ENCODE measurements at places on chromosomes 7 and 10. TPM values are rescaled to one million over a fixed set of nuclear protein-coding genes. Genes with fewer than 3 reads are reported as not detected.

The MIOS gene
- total RNA-seq = 39.8 TPM

The PTPN20 gene
- total RNA-seq = not detected

The MALRD1 gene
- not detected for total RNA-seq

The INHBA gene
- not detected for total RNA-seq

- H3K27me3 ChIP-seq = peaks cover 16% of the 10 kb centered on the region
- H3K36me3 ChIP-seq = no peaks in the 10 kb centered on the region
- DNase-seq = no peak
- no peak overlapping the region for H3K4me3 ChIP-seq
- H3K27ac ChIP-seq = no peak overlapping the region
- H3K4me1 ChIP-seq = peaks cover 5% of the 10 kb centered on the region
Observed at GRCh38 chr7:159114981-159115380, 29.7 kb downstream of the VIPR2 start.

DNA sequence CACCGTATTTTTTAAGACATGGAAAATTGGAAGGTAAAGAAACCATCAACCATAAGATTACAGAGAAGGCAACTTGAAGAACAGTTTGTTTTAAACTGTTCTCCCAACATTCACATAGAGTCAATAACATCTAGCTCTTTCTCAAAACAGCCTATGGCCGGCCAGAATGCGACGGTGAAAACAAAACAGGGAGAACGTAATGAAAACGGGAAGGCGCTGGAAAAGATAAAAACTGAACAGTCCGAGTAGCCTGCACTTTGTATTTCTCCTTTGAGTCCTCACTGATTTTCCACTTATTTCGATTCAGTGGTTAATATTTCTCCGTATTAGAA lies 637 bp downstream of the MICU1 start:
- no peak for DNase-seq
- H3K4me1 ChIP-seq = peaks cover 19% of the 10 kb centered on the region
- peaks cover 2% of the 10 kb centered on the region for H3K36me3 ChIP-seq
- H3K4me3 ChIP-seq = peak overlapping the region; percentile 99
- H3K27ac ChIP-seq = peak overlapping the region; percentile 87

DNA sequence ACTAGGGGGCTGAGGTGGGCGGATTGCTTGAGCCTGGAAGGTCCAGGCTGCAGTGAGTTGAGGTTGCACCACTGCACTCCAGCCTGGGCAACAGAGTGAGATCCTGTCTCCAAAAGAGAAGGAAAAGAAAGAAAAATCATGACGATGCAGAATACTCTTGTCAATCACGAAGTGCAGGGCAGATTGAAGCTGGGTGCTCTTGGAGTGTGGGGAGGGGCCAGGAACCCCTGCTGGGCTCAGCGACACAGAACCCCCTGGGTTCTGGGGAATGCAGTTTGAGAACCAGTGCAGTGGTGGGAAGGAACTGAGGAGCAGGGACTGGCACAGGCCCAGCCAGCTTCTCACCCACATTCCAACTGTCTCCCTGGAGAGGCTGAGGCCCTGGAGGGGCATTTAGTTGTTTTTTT lies 10.8 kb upstream of the INTS1 start:
- DNase-seq = no peak
- H3K36me3 ChIP-seq = no peaks in the 10 kb centered on the region
- no peak overlapping the region for H3K27ac ChIP-seq
- H3K4me1 ChIP-seq = peaks cover 27% of the 10 kb centered on the region
- no peak overlapping the region for H3K4me3 ChIP-seq
- no peaks in the 10 kb centered on the region for H3K27me3 ChIP-seq

- H3K27me3 ChIP-seq = no peaks in the 10 kb centered on the region
- no peak overlapping the region for H3K4me3 ChIP-seq
- peaks cover 10% of the 10 kb centered on the region for H3K4me1 ChIP-seq
- H3K27ac ChIP-seq = no peak overlapping the region
- no peak for DNase-seq
Observed at GRCh38 chr10:124944982-124945381, 3.1 kb downstream of the ZRANB1 start.

DNA sequence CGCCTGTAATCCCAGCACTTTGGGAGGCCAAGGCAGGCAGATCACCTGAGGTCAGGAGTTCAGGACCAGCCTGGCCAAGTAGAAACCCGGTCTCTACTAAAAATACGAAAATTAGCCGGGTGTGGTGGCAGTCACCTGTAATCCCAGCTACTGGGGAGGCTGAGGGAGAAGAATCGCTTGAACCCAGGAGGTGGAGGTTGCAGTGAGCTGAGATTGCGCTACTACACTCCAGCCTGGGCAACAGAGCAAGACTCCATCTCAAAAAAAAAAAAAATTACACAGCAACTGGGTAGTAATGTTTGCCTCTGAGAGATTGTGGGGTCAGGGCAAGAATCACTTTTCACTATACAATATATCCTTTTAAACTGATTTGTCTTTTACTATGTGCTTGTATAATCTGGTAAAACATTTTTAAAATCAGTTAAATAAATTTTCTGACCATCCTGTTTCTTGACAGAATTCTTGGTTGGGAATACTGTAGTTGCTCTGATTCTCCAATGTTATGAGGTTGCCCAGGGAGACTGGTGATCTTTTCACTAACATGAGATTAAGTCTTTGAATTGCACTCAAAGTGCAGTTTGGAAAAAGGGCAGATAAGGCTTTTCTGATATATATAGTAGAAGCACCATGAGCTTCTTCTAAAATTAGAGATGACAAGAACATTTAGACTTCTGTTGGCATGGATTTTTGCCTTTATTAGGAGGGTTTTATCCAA lies 1.5 kb downstream of the ENTPD7 start:
- H3K4me3 ChIP-seq = no peak overlapping the region
- H3K27ac ChIP-seq = no peak overlapping the region
- peaks cover 17% of the 10 kb centered on the region for H3K27me3 ChIP-seq
- H3K36me3 ChIP-seq = peaks cover 7% of the 10 kb centered on the region
- no peak for DNase-seq

DNA sequence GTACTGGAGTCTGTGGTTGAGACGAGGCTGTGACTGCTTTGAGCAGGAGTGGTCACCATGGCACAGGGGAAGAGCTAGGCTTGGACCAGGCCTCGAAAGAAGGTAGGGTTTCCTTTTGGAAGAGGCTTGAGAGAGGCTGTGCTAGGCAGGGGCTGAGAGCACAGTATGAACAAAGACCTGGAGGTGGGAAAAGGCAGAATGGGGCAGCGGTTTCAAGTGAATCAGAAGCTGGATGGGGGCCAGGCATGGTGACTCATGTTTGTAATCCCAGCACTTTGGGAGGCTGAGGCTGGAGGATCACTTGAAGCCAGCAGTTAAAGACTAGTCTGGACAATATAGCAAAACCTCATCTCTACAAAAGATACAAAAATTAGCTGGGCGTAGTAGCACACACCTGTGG lies 65.9 kb downstream of the CLIP2 start:
- H3K4me1 ChIP-seq = no peaks in the 10 kb centered on the region
- H3K4me3 ChIP-seq = no peak overlapping the region
- H3K27ac ChIP-seq = no peak overlapping the region
- no peaks in the 10 kb centered on the region for H3K36me3 ChIP-seq
- no peaks in the 10 kb centered on the region for H3K27me3 ChIP-seq
- DNase-seq = no peak

DNA sequence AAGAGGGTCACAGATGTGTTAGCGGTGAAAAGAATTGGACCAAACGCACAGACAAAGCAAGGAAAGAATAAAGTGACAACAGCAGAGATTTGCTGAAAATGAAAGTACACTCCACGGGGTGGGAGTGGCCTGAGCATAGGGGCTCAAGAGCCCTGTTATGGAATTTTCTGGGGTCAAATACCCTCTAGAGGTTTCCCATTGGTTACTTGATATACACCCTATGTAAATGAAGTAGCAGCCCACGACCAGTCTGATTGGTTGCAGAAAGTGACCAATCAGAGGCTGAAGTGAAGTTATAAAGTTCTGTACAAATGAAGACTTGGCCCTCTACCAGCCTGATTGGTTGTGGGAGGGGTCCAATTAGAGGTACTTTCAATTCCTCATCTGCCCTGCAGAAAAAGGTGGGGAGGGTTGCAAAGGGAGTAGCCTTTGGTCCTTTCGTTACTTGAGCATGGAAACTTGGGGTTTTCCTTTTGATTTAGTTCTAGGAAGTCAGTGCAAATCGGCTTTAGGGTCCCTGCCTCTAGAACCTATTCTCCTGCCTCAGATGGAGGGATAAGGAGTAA lies 125.6 kb upstream of the PRPS1L1 start:
- no peak for DNase-seq
- H3K4me3 ChIP-seq = no peak overlapping the region
- no peaks in the 10 kb centered on the region for H3K36me3 ChIP-seq
- no peak overlapping the region for H3K27ac ChIP-seq
- no peaks in the 10 kb centered on the region for H3K27me3 ChIP-seq

DNA sequence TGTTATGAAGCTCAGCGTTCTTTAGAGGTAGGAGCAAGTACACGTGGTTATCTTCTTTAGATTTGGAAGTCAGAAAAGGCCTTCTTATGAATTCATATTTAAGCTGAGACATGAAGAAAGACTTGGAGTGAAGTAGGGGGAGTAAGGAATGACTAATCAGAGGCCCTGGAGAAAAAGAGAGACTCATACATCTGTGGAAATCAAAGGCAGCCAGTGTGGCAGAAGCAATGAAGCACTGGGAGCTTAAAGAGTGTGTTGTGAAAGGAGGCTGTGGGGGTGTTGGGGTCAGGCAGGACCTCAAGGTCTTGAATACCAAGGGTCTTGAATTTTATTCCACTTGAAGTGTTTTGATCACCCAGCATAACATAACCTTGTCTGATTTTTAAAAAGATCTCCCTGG lies 35.7 kb upstream of the FGL2 start:
- H3K4me1 ChIP-seq = peaks cover 18% of the 10 kb centered on the region
- H3K27ac ChIP-seq = no peak overlapping the region
- no peak for DNase-seq
- H3K4me3 ChIP-seq = no peak overlapping the region
- no peaks in the 10 kb centered on the region for H3K27me3 ChIP-seq

GRCh38 chr10:102245932-102246251 lies 560 bp downstream of the GBF1 start:
- H3K27me3 ChIP-seq = peaks cover 10% of the 10 kb centered on the region
- peaks cover 20% of the 10 kb centered on the region for H3K36me3 ChIP-seq
- DNase-seq = no peak
- H3K27ac ChIP-seq = peak overlapping the region; percentile 89
- H3K4me3 ChIP-seq = peak overlapping the region; percentile 99
- peaks cover 45% of the 10 kb centered on the region for H3K4me1 ChIP-seq

DNA sequence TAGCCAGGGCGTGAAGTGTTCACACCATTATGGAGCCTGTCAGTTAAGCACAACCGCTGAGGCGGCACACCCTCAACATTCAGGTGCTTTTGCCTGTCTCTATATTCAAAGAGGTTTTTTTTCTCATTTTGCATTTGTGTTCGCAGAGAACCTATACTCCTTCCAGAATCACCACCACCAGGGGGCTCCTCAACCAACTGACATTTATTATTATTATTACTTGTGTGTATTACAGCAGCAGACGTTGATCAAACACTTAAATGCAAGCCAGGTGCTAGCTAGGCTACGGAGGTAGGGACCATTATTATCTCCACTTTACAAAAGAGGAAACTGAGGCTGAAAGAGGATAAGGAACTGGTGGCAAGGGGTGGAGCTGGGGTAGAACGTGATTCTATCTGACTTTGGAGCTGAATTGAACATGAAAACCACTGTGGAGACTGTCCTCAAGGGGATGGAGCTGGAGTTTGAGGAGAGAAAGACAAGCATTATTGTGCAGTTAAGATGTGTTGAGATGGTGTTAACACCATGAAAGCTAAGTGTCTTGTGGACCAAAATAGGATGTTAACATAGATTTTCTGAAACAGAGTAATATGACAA lies 133.8 kb upstream of the PLXNA4 start:
- H3K27ac ChIP-seq = no peak overlapping the region

DNA sequence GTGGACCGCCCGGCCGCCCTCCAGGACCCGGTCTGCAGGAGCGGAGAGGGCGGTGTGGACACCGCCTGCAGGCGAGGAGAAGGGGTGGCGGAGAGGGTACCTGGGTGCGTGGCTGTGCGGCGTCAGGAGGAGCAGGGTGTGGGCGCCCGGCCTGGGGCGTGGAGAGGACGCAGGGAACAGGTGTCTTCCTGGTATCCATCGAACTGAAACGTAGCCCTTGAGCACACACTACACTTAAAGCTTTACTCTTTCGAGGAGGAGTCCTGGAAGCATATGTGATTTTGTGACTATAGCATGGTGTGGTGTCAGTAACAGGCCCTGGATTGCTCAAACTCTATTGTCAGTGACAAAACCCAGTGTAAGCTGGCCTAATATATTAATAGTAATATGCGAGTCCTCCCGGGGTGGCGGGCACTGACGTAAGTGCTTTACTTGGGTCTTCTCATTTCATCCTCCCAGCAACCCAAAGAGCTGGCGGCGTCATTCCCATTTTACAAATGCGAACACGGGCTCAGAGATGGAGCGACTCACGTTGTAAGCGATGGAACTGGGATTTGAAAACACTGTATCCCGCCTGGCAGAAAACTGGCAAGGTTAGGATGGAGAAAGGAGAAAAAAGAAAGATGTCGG lies 508 bp upstream of the TECPR1 start:
- peaks cover 65% of the 10 kb centered on the region for H3K4me1 ChIP-seq
- H3K36me3 ChIP-seq = peaks cover 40% of the 10 kb centered on the region
- no peaks in the 10 kb centered on the region for H3K27me3 ChIP-seq
- H3K27ac ChIP-seq = peak overlapping the region; percentile 98

- H3K4me1 ChIP-seq = no peaks in the 10 kb centered on the region
- no peak overlapping the region for H3K4me3 ChIP-seq
- H3K27me3 ChIP-seq = peaks cover 26% of the 10 kb centered on the region
- no peak for DNase-seq
Observed at GRCh38 chr10:14477408-14477710, 146.6 kb upstream of the FRMD4A start.

GRCh38 chr7:8594115-8594514 lies 160.7 kb downstream of the NXPH1 start:
- no peaks in the 10 kb centered on the region for H3K27me3 ChIP-seq
- no peak overlapping the region for H3K27ac ChIP-seq
- H3K36me3 ChIP-seq = no peaks in the 10 kb centered on the region
- no peak for DNase-seq
- no peak overlapping the region for H3K4me3 ChIP-seq
- no peaks in the 10 kb centered on the region for H3K4me1 ChIP-seq

DNA sequence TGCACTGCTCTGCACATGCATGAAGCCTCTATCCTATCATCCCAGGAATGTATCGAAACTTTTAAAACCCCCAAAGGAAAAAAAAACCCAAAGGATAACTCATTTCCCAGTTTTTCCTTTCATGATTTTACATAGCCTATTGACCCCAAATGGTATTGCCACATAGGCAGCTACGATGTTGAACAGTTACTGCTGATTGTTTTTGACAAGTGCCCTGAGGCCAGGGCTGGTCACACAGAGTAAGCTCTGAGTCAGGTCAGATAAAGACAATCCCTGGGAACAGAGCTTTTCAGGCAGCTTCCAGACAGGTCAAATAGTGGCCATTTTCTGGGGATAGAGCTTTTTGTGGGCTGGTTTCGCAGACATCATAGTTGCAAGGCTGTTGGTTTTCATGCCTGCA lies 52.1 kb downstream of the MYL10 start:
- H3K4me1 ChIP-seq = no peaks in the 10 kb centered on the region
- H3K4me3 ChIP-seq = no peak overlapping the region
- no peak for DNase-seq
- no peak overlapping the region for H3K27ac ChIP-seq
- H3K27me3 ChIP-seq = peaks cover 17% of the 10 kb centered on the region

GRCh38 chr7:6643915-6644625 lies 7.0 kb downstream of the ZNF316 start:
- H3K27ac ChIP-seq = no peak overlapping the region
- no peak overlapping the region for H3K4me3 ChIP-seq
- peaks cover 12% of the 10 kb centered on the region for H3K4me1 ChIP-seq
- H3K27me3 ChIP-seq = no peaks in the 10 kb centered on the region
- peaks cover 71% of the 10 kb centered on the region for H3K36me3 ChIP-seq
